Liver (tissue), 10 donors: ENCODE measurements at places on chromosomes 7 and 10.

DNA sequence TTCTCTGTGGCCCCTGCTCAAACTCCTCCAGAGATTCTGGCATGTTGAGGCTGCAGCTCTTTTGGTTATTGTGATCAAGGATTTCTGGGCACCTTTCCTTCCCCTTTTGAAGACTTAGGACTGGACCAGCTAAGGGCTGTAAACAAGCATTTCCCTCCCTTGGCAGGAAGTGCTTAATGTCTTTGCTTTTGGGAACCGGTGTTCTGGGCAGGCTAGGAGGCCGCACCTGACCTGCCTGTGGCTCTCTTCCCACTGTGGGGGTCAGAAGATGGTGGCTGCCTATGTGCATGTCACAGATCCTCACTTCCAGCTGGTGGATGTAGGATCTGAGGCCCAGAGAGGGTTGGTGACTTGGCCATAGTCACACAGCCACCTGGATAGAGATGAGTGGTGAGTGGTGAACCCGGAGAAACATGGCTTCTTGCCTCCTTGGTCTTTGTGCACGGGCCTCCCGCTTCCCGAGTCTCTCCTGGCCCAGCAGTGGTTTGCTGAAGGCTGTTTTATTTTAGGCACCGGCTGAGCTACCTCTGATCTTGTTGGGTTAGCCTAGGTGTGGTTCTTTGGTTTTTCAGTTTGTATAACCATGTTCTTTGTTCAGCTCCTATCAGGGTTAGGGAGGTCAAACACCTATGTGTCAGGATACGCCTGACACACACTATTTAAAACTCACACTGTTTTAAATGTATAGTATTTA is 82.0 kb downstream of the GRK5 start:
- no peak for DNase-seq
- no peaks in the 10 kb centered on the region for H3K27me3 ChIP-seq
- H3K4me1 ChIP-seq, result peaks cover 48% of the 10 kb centered on the region
- H3K4me3 ChIP-seq, result no peak overlapping the region

DNA sequence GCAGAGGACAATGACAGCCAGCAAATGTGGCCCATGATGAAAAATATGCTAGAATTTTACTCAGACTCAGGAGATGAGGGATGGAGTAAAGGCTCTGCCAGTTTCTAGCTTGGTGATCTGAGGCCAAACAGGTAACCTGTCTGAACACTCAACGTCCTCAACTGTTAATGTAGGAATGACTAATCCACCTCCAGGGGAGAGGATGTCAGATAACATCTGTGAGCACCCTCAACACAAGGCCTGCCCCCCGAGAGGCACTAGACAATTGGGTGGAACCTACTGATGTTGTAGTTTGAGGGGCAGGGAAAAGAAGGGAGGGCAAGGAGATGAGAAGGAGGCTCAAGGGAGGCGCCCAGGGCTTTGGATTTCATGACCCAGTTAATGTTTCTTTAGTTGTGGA is 445.1 kb downstream of the PLXNA4 start:
- H3K27ac ChIP-seq, result no peak overlapping the region
- DNase-seq, result no peak
- H3K36me3 ChIP-seq, result no peaks in the 10 kb centered on the region
- no peaks in the 10 kb centered on the region for H3K4me1 ChIP-seq
- no peak overlapping the region for H3K4me3 ChIP-seq
- H3K27me3 ChIP-seq, result no peaks in the 10 kb centered on the region

GRCh38 chr7:117118579-117119180 is 165.4 kb downstream of the ST7 start:
- DNase-seq, result no peak
- H3K27me3 ChIP-seq, result no peaks in the 10 kb centered on the region
- H3K27ac ChIP-seq, result no peak overlapping the region
- H3K4me1 ChIP-seq, result no peaks in the 10 kb centered on the region
- H3K36me3 ChIP-seq, result no peaks in the 10 kb centered on the region

- H3K4me1 ChIP-seq, result no peaks in the 10 kb centered on the region
- no peak overlapping the region for H3K27ac ChIP-seq
- H3K27me3 ChIP-seq, result no peaks in the 10 kb centered on the region
- H3K36me3 ChIP-seq, result no peaks in the 10 kb centered on the region
- H3K4me3 ChIP-seq, result no peak overlapping the region
Observed at GRCh38 chr10:88512599-88512998, 70.5 kb downstream of the RNLS start.
